ENCODE measurements at places on chromosomes 12 and 14.

- DNase-seq: no peak
Measured at GRCh38 chr12:133203344-133204263, 22.3 kb downstream of the ZNF268 start.

DNA sequence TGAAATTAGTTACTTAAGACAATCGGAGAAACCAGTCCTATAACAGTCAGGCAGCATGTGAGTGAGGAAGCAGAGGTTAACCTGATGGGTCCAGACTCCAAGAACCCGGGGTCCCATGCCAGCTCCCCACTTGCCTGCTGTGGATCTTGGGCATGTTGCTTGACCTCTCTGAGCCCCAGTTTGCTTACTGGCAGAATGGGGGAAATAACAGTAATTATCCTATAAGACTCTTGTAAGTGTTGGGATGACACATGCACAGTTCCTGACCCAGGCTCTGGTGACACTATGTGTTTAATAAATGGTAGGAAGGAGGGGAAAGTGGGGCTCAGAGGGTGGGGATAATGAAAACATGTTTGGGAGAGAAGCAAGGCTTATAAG, 56.8 kb downstream of the RPH3A start:
- DNase-seq: no peak

- DNase-seq: no peak
Measured at GRCh38 chr14:76666746-76667145, 94.5 kb upstream of the VASH1 start.

GRCh38 chr12:128823216-128823915, 392 bp downstream of the SLC15A4 start:
- DNase-seq: no peak

DNA sequence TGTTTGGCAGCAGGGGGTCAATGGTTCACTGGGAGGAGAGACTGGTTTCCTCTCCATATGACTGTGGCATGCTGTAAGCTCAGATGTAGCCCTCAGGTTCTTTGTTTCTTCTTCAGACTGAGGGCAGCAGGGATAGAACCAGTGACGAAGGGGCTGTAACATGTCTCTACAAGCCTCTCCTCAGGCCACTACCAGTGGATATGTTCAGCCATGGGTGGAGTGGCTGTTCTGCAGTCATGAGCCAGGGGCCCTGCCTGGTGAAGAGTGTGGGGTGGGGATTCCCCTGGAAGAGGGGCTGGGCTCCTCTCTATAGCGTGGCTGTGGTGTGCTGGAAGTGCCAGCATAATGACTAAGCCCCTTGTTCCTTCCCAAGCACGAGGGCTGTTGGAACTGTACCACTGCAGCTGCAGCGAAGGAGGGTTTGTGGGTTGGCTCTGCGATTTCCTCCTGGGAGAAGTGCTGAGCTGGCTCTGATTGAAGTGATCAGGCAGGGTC, 55.8 kb downstream of the CMAS start:
- DNase-seq: no peak

- no peak for DNase-seq
Measured at GRCh38 chr12:22743700-22744099, 118.7 kb downstream of the ETNK1 start.

GRCh38 chr14:95274279-95274678, 45.4 kb downstream of the CLMN start:
- no peak for DNase-seq

Measured in activated naive CD4-positive, alpha-beta T cell treated with anti-CD3 and anti-CD28 coated beads, Interleukin-2, amount 50 U/mL, for 16 hours (primary cell).